ENCODE measurements at places on chromosomes 3 and 15.

DNA sequence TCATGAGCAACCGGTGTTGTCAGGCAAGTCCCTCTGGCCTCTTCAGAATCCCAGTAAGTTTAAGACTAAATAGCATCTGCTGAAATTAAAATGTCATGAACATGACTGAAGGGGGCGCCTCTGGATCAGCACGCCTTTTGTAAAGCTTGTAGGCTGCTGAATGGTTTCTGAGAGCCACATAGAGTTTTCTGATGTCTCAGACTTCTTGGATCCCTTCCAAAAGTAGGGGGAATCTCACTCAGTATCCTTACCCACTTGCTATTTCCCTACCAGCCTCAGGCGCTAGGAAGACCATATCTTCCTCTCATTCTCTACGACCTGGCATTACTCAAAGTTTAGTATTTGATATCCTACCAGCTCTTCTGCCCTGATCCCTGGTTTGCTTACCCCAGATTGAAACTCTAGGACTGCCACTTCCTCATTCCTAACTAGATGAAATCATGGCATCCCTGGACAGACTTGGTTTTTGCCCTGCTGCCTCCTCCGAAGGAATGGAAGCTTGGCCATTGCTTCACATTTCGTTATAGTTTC lies 62.7 kb upstream of the CD47 start:
- DNase-seq, result peak; percentile 78

GRCh38 chr15:50911001-50911400 lies 2.5 kb downstream of the AP4E1 start:
- no peak for DNase-seq

DNA sequence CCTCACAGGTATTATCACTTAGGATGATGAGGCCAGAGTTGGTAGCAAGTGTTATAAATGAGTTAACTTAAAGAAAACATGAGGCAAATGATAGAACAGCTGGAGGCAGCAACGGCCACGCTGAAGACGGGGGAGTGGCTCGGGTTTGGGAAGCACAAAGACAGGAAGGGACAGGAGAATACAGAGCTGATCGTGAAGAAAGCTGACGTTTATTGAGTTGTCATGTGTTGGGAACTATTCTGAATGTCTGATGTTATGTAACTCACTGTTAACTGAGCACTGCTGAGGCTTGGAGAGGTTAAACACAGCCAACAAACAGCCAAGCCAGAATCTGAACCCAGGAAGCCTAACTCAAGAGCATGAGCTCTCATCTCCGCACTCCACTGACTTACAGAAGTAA lies 42.3 kb downstream of the FGD5 start:
- no peak for DNase-seq

GRCh38 chr3:84165328-84165727 lies 793.5 kb upstream of the CADM2 start:
- DNase-seq, result no peak

GRCh38 chr15:66700412-66700801 lies 1.6 kb upstream of the SMAD6 start:
- DNase-seq, result no peak

- DNase-seq, result no peak
Measured at GRCh38 chr3:53137221-53137620, 7.0 kb upstream of the RFT1 start.

DNA sequence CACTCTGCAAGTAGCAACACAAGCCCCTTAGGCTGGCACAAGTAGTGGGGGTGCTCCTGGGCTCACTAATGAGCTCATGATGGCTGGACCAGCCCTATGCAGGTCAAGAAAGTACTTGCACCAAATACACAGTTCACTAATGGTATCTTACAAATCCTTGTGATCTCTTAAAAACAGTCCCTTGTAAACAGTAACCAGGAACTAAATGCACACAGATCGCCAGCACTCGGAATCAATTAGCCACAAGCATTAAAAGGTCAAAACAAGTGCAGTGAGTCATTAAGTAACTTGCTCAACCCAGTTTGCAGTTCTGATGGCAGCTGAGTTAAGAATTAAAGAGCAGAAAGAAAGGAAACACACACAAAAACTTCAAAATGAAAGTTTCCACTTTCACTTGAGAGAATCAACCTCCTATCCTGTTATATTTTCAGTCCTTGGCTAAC lies 43.2 kb downstream of the ARHGEF3 start:
- no peak for DNase-seq

GRCh38 chr3:43231276-43232000 lies 54.9 kb upstream of the SNRK start:
- no peak for DNase-seq

GRCh38 chr15:58594898-58595297 lies 154.6 kb downstream of the ADAM10 start:
- no peak for DNase-seq

- no peak for DNase-seq
Measured at GRCh38 chr3:189860296-189860695, 229.1 kb downstream of the TP63 start.

- DNase-seq, result no peak
Measured at GRCh38 chr15:50876260-50876988, 32.1 kb upstream of the AP4E1 start.

DNA sequence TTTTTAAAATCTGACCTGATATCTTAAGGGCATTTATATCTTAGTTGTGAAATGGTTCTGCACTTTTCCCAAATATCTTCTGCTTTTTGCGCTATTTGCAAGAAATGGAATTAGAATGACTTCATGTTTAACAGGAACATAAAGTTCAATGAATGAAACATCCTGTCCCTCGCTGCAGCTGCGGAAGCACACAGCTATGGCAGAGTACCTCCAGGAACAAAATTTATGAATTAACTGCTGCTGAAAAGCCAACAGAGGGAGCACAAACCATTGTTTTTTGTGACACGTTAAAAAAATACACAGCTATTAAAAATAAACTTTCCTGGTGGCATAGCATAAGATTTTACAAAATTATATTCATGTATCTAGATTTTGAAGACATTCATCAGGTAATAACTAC lies 404.4 kb upstream of the MDFIC2 start:
- DNase-seq, result no peak

- DNase-seq, result no peak
Measured at GRCh38 chr3:4385201-4385600, 81.9 kb downstream of the SUMF1 start.

DNA sequence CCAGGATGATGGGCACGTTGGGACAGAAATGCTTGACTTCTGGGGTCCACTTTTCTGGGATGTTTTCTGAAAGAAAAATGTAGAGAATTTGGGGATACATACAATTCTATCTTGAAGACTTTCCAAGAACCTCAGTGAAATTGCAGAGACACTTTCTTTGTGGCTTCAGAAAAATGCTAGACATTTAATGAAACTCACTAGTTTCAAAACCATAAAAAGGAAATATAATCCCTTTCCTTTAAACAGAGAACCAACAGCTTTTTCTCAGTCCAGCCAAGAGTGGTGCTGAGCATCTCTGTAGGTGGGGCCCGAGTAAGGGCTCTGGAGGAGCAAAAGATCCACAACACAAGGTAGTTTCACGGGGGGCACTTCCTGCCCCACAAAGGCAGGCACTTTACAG lies 4.4 kb upstream of the GPX1 start:
- DNase-seq, result no peak

DNA sequence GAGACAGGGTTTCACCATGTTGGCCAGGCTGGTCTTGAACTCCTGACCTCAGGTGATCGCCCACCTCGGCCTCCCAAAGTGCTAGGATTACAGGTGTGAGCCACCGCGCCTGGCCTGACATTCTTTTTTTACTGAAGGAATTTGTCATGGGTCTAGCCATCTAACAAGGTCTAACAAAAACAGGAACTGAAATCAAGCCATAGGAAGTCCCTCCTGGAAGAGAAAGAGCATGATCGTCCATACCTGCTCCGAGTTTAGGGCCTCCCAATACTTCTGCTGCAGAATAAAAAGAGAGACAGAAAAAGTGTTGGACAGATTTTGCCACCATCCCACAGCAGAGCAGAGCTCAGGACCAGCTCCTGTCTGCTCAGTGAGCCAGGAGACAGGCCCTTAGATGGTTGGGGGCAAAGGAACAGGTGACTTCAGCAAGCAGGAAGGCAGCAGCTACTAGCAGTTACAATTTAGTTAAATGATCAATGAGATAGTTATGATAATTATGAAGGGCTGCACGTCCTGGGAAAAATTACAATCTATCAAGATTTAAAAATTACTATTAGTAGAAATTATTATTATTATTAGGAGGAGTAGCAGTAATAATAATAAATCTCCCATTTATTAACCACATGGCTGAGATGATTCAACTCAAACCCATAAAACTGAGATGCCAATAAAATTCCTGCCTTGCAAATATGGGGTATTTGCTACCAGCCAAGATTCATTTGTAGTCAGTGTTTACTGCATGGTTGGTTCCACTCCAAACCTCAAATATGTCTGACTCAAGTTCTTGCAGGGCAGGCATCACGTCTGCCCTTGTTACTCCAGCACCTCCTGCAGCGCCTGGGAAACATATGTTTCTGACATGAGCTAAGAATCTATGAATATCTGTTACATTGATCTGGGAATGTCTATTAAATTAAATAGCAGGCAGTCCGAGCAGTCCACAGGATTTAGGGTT lies 40.1 kb downstream of the TMEM44 start:
- DNase-seq, result no peak

GRCh38 chr3:76083992-76084391 lies 298.6 kb upstream of the ZNF717 start:
- DNase-seq, result no peak

DNA sequence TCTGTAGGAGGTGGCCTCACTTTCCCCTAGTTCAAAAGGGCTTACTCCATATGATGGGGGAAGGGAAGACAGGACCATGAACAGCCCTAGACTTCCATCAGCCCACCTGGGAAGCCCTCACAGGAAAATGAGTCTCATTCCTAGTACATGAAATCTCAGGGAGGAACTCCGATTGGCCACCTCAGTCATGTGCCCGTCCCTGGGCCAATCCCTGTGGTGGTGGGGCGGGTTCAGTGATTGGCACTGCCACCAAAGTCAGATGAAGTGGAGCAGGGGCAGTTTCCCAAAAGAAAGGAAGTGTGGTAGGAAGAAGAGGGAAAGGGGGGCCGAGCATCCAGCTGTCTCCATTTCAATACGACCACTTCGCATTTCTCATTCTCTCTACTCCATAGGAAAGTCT lies 25.9 kb upstream of the GP9 start:
- DNase-seq, result no peak

GRCh38 chr3:169558371-169558770 lies 105.1 kb downstream of the MECOM start:
- DNase-seq, result no peak

- no peak for DNase-seq
Measured at GRCh38 chr3:51216291-51216690, 168.8 kb upstream of the MANF start.

GRCh38 chr3:129291236-129291886 lies 12.7 kb downstream of the HMCES start:
- DNase-seq, result no peak

GRCh38 chr3:12081826-12082225 lies 76.9 kb downstream of the TIMP4 start:
- DNase-seq, result no peak

GRCh38 chr3:24111711-24112110 lies 166.6 kb downstream of the NR1D2 start:
- no peak for DNase-seq

DNA sequence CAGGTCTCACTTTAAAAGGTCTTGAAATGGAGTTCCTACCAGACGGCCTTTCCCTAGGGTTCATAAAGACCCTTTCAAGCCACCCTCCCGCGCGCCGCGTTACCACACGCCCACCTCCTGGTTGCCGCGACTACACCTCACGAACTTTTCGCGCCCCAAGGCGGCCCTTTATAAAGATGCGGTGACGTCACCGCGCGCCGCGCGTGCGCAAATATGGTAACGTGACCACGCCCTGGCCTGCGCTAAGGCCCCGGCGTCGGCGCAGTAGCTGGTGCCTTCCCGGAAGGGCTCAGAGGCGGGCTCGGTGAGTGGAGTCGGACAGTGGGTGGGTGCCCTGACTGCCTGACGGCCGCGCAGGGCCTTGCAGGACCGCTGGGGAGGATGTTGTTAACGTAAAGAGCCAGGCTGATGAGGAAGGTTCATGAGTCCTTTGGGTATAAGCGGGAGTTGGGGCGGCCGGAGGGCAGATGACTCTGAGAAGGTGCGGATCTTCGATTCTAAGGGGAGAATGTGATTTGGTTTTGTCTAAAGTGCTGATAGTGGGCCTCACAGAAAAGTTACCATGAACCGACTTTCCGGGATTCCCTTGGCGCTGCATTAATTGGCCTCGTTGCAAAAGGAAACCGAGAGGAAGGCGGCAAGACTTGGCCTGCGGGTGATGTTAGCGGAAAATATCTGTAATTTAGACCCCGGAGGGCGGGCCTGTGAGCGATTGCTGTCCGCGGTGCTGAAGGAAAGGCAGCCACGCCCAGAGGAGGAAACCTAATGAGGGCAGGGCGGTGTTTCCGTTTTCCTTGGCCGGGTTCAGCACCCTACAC lies 54.4 kb downstream of the FEZF2 start:
- DNase-seq, result peak; percentile 25

- peak; percentile 87 for DNase-seq
Measured at GRCh38 chr15:74842581-74843444, at the start of gene ULK3. ULK3 (minus strand) TSS chr15:74843156; CDS start chr15:74843105, 51 bp downstream.

DNA sequence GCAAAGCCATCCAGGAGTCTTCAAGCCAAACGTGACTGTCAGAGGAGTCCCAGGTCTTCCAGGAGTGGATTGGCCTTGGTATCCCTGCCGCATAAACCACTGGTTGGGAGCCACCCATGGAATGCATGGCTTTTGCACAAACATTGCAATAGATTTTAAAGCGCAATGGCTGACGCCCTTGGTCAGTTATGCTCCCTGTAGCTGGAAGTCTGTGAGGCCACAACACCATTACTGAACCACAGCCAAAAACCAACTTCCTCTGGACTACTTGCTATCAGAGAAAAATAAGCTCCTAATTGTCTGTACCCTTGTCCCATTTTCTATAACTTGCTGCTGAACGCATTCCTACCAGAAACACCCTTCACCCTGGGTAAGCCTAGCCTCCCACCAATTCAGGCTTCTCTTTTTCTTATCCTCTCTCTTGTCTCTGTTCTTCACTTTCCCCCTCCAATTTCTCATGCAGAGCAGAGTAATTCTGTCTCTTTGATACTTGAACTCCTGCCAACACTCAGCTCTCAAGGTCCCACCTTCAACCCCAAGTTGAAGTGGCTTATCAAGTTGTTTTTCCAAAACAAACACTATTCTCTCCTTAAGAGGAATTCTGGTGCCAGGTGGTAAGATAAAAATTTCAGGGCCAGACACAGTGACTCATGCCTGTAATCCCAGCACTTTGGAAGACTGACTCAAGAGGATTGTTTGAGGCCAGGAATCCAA lies 176.4 kb upstream of the UBE2E1 start:
- no peak for DNase-seq

GRCh38 chr3:53223541-53223966 lies 32.3 kb downstream of the TKT start:
- DNase-seq, result no peak

DNA sequence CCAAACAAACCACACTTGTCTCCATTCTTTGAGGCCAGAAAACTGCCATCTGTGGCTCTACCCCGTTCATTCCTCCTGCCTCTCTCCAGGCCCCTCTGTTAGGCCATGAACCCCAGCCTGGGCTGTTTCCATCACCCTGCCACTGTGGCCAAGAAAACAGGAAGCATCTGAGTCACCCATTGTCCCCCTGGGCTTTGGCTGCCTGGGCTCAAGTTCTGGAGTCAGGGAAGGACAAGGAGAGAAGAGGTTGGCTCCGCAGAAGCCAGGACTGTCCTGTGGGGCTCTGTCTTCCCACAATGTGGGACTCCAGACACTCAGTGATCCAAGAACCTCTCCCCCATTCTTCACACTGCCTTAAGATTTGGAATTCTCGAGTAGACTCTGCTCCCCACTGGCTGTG lies 14.8 kb upstream of the LCTL start:
- no peak for DNase-seq

Measured in hematopoietic multipotent progenitor cell treated with erythropoietin and hydrocortisone succinate and interleukin-3 and kit ligand, for 15 days (in vitro differentiated cells).